ENCODE measurements at places on chromosomes 1 and 21.

- no peak for DNase-seq
These were observed 42.7 kb upstream of the SELENON start for GRCh38 chr1:25757151-25757845.

DNA sequence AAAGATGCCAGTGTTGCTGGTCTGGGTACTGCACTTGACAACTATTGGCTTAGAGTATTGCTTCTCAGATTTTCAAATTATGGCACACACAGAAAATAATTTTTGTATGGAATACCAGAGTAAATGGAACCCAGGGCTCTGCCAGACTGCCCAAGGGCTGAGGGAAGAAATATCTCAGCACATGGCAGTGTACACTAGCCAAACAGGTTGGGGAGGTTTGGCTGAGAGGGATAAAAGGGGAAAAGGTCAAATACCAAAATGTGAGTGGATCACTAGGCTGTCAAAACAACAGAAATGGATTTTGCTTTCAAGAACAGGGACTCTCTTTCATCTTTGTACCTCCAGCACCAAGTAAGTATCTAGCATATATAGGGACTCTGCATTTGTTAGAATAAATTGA, 3.0 kb upstream of the RGS8 start:
- DNase-seq = no peak

GRCh38 chr1:229554886-229555621, 3.5 kb downstream of the ABCB10 start:
- DNase-seq = no peak

DNA sequence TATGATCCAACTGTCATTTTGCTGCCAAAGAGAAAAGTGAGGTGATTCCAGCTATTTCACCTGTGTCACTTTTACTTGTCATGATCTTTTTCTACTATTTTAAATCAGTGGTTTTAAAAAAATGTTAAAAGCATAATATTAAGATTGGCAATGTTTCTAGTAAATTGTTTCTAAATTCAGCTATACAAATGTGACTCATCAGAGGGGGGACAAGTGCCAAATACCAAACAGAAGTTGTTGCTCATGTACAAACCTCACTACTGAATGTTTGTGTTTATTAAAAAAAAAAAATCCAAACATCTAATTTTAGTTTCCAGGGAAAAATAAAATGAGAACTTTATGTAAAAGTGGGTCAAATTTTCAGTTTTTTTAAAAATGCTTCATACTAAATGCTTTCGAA, 346.2 kb upstream of the SNX7 start:
- DNase-seq = no peak

- no peak for DNase-seq
These were observed 294.9 kb upstream of the ADGRL2 start for GRCh38 chr1:81505831-81506230.
